Left renal pelvis (tissue), 4 donors: ENCODE measurements at places on chromosomes 13 and 19.

- DNase-seq: no peak
Measured at GRCh38 chr19:1014161-1015060, 6.5 kb downstream of the TMEM259 start.

DNA sequence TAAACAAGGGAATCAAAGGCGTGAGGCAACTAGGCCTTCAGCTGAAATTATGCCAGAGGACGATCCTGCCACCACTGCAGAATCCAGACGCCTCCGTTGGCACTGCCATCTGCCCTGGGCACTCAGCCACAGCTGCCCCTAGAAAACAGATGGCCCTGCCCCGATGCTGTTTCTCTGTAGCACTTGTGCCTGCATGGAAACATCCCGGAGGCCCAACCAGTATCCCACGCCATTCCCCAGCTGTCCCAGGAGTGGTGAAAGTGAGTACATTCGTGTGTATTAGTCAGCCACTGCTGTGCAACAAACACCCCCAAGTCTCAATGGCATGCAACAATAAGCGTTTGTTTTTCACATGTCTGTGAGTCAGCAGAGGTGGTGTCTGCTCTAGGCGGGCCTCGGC, 8.9 kb upstream of the CRTC1 start:
- DNase-seq: no peak

GRCh38 chr19:40305403-40305802, 20.3 kb upstream of the AKT2 start:
- DNase-seq: peak; percentile 79

- DNase-seq: no peak
Measured at GRCh38 chr13:95050800-95051615, 250.2 kb downstream of the ABCC4 start.

DNA sequence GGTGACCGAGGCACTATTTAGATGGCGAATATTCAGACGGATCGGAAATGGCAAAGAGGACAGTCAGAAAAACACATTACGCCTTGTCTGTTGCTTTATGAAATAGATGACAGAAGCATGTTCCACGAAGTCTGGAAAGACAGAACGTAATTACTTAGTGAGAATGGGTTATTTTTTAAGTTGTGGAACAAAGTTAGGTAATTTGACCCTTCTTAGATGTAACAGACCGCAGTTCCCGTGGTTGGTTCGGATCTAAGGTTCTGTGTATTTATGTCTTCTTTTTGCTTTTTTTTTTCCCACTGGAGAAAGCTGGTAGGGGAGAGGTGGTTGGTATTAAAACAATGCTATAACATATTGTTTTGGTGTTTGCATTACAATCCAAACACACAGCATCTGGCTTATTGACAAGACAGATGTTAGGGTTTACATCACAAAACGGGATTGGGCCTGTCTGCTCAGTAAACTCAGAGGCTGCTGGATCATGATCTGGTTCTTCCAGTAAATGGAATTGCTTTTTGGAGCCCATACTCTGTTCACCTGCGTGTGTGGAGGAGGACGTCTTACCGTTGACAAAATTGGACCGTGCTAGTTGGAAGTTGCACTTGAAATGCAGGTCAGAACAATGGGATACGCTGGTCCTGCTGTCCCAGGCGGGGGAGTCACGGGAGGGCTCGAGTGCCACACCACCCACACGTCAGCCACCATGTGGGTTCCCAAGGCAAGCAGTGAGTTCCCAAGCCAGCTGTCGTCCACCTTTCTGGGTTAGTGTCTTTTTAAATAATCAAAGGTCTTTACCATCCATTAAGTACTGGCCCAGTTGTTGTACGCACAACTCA, 13.8 kb downstream of the ATP11A start:
- DNase-seq: no peak

DNA sequence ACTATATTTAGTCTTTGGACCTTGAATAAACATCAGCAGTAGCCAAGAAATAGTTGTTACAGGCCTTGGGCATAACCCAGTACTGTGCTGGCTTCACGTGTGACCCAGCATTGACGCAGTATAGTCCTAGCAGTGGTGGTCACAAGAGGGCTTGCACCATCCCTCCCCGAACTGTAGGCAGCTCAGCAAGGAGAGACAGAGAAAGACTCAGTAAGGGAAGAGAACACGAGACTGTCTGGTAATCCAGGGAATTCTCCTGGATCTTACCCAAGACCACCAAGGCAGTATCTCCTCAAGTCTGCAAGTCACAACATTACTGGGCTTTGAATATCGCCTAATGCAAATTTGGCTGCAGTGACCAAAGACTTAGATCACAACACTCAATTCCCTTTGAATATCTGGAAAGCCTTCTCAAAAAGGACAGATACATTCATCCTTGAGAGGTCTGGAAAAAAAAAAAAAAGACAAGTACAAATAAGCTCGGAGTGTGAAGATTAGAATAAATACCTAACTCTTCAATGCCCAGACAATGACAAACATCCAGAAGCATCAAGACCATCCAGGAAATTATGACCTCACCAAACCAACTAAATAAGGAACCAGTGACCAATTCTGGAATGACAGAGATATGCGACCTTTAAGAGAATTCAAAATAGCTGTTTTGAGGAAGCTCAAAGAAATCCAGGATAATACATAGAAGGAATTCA, 39.7 kb downstream of the CAB39L start:
- no peak for DNase-seq

DNA sequence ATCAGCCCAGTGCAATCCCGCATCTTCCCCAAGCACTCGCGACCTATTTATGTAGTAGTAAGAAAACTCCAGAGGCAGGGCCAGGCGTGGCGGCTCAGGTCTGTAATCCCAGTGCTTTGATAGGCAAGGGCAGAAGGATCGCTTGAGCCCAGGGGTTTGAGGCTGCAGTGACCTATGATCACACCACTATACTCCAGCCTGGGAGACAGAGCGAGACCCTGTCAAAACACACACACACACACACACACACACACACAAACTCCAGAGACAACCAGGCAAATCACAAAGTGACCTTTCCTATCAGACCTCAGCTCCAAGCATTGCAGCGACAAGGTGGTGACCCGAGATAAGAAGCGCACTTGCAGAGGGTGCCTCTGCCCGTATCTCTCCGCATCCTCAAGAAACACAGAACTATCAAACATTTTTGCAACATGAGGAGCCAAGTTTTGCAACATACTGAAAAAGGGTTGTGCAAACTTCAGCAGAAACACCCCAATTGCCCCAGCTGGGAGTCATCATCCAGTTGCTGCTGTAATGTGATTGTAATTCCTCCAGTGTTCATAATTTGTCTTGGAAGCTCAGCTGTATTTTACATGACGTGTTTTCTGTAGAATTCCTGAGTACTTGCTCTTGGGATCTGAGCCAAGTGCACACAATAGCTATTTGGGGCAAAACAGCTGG, 8.7 kb upstream of the KLF2 start:
- DNase-seq: peak; percentile 72

GRCh38 chr13:37065890-37066526, 6.5 kb upstream of the SUPT20H start:
- DNase-seq: no peak

DNA sequence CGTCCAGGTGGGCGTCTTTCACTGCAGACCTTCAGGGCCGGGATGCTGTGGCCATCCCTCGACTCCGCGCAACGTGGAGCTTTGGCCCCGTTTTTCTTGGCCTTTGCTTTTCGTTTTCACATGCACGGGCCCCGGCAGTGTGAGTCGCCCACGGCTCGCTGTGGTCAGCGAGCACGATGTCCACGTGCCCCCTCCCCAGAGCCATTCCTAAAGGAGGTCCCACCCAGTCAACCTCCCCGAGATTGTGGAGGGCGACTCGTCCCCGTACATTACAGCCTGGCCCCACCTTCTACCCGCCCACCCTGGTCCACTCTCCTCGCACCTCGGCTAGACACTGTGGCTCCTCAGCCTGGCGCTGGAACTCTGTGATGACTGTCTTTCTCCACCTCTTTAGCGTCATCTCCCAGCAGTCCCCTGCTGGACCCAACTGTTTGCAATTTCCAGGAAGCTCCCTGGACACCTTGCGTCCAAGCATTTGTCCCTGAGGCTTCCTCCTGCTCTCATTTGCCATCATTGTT, 405 bp downstream of the ZNF446 start:
- DNase-seq: no peak

- DNase-seq: no peak
Measured at GRCh38 chr13:48804821-48805601, 151.3 kb downstream of the CYSLTR2 start.

- no peak for DNase-seq
Measured at GRCh38 chr13:111929036-111929616, 137.8 kb upstream of the SOX1 start.

DNA sequence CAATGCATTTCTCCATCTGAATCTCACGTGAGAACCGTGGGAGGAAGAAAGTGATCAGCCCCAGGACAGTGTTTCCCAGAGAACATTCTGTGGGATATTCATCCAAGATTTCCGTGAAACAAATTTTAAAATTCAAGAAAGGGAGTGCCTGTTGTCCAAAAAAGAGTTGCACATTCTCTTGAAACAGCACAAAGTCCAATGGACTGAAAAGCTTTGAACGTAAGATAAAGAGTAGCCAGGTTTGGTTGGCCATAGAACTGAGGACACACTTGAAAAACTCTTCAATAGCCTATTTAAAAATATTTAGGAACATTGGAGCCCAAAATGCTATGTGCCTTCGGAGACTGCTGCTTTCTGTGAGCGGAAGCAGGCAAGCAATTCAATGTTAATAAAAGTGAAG, 353.9 kb downstream of the MYO16 start:
- DNase-seq: no peak

DNA sequence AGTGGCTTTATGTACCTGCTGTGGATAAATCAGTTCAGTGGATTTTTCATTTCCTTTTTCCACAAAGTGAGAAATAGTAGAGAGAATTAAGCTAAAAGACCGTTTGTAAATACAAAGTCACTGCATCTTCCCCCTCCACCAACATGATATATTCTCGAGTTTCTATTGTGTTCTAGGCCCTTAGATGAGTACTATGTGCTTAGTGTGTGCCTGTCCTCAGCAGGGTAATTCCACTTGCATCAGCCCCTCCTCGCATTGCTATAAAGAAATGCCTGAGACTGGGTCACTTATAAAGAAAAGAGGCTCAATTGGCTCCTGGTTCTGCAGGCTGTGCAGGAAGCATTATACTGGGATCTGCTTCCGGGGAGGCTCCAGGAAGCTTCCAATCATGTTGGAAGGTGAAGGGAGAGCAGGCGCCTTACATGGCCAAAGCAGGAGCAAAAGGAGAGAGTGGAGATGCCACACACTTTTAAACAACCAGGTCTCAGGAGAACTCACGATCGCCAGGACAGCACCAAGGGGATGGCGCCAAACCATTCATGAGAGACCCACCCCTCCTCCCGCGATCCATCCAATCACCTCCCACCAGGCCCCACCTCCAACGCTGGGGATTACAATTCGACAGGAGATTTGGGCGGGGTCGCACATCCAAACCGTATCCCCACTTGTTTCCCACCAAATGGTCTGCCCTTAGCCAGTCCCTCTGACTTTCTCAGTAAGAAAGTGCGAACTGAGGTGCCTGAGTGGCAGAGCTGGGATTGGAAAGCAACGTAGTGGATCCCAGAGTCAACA, 102.3 kb upstream of the ABCC4 start:
- DNase-seq: no peak

GRCh38 chr19:572743-573518, 535 bp downstream of the BSG start:
- no peak for DNase-seq

GRCh38 chr13:33394294-33394932, 108.9 kb upstream of the STARD13 start:
- no peak for DNase-seq

GRCh38 chr19:34974646-34975045, 10.6 kb upstream of the ZNF792 start:
- DNase-seq: no peak

DNA sequence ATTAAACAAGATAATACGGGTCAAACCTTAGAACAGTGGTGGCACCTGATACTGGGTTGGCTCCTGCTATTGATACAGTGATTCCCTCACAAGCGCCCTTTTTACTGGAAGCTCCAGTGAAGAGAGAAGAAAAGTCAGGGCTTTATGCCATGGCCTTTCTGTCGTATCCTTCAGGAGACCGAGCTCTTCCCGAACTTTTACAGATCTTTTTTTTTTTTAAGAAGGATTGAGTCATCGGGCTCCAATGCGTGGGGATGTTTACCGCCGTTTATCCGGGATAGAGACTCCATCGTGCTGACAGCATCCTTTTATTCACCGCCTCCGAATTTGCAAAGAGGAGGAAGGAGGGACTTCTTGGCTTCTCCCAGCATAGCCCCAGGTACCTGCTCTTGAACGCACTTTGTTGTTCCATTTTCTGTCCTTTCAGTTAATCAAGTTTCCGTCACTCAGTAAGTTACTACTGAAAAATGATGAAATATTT, 574 bp downstream of the ZNF227 start:
- peak; percentile 14 for DNase-seq

DNA sequence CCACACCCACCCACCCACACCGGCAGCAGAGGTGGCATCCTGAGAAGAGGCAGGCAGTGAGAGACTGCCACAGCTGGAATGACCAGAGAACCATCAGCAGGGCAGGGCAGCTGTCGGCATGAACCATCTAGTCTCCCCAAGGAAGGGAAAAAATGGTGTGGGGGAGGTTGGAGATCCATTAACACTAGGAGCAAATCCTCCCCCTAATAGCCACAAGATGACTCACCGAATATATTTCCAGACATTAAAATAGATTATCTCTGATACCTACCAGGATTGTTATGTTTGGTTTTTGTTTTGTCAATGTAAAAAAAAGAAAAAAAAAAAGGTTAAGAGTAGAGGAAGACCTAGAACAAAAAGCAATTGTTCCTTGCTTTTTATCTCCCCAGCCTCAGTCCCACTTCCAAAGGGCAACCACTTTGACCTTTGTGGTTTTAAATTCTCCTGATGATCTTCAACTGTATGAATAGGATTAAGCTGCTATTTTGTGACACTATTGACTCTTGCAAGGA, 34.2 kb downstream of the THSD1 start:
- no peak for DNase-seq

- no peak for DNase-seq
Measured at GRCh38 chr19:2129022-2129421, 22.3 kb downstream of the AP3D1 start.

DNA sequence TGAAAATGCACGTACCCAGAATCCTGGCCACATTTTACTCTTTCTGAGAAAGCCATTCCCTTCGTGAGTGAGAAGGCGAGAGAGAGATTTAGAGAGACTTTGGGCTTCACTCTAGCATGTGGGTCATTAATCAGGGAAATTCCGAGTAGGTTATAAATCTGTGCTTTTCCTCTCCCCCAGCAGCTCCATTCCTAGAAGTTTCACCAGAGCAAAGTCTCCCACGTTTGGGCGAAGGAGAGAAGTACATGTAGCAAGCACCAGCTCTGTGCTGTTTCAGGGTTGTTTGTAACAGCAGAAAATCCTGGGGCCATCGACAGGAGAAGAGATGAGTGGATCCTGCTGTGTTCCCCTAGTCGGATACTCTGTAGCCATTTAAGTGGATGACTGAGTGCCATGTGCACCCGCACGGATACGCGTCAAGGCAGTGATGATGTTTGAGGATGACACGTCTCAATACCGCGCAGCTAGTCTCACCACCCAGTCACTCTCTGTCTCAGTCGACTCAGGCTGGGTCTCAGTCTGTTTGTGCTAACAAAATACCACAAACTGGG, 131.8 kb upstream of the PEG3 start:
- no peak for DNase-seq
